Stimulated activated CD8-positive, alpha-beta memory T cell treated with anti-CD3 and anti-CD28 coated beads, Interleukin-2, amount 100 ng/mL, for 1 hour (primary cell): ENCODE measurements at places on chromosomes 13 and 19.

GRCh38 chr19:1049800-1050199 is 9.9 kb downstream of the ABCA7 start:
- no peak for DNase-seq

- no peak for DNase-seq
Observed at GRCh38 chr19:49474542-49474924, 518 bp downstream of the FLT3LG start.

GRCh38 chr19:55484593-55485438 is at the start of gene NAT14:
NAT14 (plus strand) TSS chr19:55485188; CDS start chr19:55485709, 521 bp downstream.
- peak; percentile 34 for DNase-seq

GRCh38 chr19:8250596-8250995 is 41.4 kb downstream of the CERS4 start:
- DNase-seq = no peak

DNA sequence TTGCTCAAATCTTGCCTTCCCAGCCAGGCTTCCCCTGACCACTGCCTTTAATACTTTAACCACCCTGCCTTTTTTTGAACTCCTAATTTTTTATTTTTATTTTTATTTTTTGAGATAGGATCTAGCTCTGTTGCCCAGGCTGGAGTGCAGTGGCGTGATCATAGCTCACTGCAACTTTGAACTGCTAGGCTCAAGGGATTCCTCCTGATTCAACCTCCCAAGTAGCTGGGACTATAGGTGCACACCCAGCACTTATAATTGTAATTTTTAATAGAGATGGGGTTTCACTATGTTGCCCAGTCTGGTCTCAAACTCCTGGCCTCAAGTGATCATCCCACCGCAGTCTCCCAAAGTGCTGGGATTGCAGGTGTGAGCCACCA is 21.7 kb upstream of the FBXO27 start:
- DNase-seq = no peak

DNA sequence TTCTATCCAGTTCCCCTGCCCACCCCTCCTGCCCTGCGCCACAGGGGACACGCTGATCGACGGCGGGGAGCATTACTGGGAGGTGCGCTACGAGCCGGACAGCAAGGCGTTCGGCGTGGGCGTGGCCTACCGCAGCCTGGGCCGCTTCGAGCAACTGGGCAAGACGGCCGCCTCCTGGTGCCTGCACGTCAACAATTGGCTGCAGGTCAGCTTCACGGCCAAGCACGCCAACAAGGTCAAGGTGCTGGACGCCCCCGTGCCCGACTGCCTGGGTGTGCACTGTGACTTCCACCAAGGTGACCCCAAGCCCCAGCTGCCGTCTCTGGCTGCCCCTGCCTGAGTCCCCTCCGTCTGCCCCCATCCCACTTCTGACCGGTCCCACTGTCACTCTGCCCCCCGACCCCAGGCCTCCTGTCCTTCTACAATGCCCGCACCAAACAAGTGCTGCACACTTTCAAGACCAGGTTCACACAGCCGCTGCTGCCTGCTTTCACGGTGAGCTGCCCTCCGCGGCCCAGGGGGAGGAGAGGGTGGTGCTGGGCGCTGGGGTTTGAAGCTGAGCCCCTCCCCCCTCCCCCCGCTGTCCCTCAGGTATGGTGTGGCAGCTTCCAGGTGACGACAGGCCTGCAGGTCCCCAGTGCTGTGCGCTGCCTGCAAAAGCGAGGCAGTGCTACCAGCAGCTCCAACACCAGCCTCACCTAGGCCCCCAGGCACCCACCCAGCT is 15.5 kb downstream of the STAP2 start:
- no peak for DNase-seq

DNA sequence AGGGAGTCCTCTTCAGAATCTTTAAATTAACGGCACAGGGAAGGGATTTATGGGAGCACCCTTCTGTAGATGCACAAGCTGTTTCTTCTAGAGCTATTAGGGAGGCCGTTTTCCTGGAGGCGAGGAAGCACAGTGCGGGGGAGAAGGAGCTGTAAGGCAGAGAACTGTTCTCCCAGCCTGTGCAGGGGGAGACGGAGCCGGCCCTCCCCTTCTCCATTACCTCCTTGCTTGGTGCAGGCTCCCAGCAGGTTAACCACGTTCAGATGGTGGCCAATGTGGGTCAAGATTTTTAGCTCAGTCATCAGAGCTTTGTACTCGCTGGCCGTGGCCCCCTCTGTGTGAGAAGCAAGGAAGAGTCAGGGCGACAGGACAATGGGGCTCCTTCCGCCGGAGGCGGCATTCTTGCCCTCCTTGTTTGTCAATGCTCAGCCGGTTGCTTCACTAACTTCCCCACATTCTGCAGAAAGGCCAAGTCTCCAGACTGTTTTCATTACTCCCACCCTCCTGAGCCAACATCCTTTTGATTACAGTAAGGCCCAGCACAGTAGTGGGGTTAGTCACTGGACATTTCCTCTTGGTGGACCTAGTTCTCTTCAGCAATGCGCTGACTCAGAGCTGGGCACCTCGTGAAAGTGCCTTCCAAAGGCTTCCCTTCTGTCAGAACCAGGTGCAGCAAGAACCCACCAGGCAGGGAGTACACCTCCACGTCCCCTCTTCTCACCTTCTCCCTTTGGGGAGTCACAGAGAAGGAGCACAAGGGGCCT is 165.4 kb downstream of the FLT1 start:
- no peak for DNase-seq

GRCh38 chr19:48780631-48781391 is 25.5 kb downstream of the FGF21 start:
- no peak for DNase-seq

- DNase-seq = no peak
Observed at GRCh38 chr19:2300533-2300932, 7.4 kb downstream of the LINGO3 start.

- no peak for DNase-seq
Observed at GRCh38 chr19:29934257-29934656, 7.8 kb upstream of the URI1 start.

GRCh38 chr19:4144666-4145249 is 8.7 kb upstream of the CREB3L3 start:
- DNase-seq = no peak

- no peak for DNase-seq
Observed at GRCh38 chr13:29753618-29754472, 96.6 kb downstream of the UBL3 start.

- DNase-seq = no peak
Observed at GRCh38 chr19:17997969-17998826, 9.8 kb upstream of the ARRDC2 start.

DNA sequence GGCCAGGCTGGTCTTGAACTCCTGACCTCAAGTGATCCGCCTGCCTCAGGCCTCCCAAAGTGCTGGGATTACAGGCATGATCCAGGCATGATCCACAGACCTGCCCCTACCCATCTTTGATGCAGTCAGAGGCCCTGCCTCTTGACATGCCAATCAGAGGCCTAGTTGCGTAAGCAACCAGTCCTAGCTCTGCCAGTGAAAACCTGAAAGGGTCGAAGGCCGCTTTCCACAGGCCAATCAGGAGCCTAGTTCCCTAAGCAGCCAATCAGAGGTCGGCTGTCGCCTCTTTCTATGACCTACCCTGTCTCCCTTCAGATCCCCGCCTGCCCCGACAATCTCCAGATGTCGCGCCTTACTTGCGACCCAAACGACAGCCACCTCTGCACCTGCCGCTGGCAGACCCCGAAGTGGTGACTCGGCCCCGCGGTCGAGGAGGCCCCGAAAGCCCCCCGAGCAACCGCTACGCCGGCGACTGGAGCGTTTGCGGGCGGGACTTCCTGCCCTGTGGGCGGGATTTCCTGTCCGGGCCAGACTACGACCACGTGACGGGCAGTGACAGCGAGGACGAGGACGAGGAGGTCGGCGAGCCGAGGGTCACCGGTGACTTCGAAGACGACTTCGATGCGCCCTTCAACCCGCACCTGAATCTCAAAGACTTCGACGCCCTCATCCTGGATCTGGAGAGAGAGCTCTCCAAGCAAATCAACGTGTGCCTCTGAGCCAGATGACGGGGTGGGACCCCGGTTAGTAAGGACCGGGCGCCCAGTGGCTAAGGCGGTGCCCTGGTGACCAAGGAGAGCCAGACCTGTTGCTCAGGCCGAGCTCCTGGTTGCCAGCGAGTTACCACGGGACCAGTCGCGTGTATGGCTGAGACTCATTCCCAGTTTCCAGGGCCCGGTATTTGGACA is 6.3 kb downstream of the SYDE1 start:
- DNase-seq = no peak

DNA sequence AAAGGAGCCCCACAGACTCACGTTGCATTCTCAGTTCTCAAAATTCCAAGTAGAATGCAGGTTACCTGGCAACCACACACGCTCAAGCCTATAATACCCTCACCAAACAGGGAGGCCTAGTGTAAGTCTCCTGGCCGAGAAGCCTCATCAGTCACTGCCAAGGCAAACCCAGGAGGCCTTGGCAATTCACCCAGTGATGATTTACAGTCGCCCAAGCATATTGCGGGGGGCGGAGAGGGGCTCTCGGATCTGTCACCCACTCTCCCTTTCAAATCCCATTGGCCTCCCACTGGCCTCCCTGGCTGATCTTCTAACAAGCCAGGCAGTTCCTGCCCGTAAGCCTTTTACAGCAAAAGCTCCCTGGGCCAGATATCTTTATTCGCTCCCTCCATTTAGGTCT is 1.1 kb downstream of the AKAP8L start:
- no peak for DNase-seq

GRCh38 chr13:50460358-50460757 is 383.1 kb downstream of the DLEU7 start:
- DNase-seq = no peak

DNA sequence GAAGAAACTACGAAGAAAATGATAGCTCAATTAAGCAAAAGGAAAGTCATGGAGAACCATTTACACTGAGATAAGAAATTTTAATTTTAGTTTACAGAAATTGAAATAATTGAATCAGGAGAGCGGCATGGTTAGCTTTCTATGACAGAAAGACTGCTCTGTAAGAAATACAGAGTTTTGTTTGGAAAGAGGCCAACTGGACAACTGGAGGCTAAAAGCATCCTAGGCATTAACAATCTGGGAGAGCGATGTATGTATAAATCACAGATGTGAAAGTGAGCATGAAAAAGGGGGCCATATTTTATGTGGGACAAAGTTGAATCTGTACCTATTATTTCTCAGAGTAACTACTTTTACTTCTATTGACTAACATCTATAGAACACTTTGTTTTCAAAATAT is 1608.8 kb upstream of the PCDH20 start:
- no peak for DNase-seq

DNA sequence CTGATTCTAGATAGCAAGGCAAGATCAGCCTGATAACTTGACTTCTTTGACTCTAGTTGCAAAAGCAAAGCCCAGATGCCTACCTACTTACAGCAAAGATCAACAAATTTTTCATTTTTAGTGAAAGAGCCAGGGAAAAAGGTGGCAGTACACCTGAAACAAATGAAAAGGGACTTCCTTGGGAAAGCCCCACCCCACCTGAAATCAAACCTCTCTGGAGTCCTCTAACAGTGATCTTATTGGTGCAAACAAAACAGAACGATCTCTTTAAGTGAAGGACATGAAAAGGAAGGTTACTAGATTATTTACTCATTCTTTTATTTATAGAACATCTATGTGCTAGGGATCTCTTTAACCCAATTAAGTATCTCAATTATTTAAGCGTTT is 507 bp upstream of the LCP1 start:
- DNase-seq = no peak

GRCh38 chr19:45173816-45174215 is 4.2 kb downstream of the TRAPPC6A start:
- no peak for DNase-seq
